ENCODE measurements at places on chromosomes 1 and 21.

GRCh38 chr1:84370831-84371394 is 27.4 kb upstream of the DNASE2B start:
- no peak for DNase-seq

- DNase-seq: no peak
These were observed 129.4 kb downstream of the MRPS6 start for GRCh38 chr21:34202553-34203372.

DNA sequence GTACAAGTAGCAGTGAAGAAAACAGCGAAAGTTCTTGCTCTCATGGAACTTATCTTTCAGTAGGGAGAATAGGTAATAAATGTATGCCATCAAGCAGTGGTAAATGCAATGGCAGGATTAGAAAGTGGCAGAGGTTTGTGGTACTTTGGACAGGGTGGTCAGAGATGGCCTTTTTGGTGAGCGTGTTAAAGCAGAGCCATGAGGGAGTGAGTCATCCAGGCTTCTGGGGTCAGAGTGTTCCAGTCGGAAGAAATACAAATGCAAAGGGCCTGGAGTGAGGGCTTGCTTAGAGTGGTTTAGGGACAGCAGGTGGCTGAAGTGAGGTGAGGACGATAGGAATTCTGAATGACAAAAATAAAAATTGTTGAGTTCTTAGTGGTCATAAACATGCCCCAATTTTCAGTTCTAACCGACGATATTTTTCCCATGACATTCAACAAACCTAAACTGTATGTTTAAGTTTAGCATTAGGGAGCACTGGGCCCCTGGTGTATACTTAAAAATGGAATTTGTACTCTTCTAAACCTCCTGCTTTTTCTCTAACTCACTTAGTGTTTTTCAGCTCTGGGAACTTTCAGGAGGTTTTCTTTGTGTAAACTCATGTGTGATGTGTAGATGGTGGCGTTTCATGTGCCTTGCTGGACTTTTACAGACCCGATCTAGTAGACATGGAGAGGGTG is 78.2 kb downstream of the MACF1 start:
- DNase-seq: no peak

GRCh38 chr1:85330711-85331290 is 54.4 kb upstream of the BCL10 start:
- no peak for DNase-seq

GRCh38 chr1:109935451-109935900 is 24.8 kb downstream of the CSF1 start:
- DNase-seq: no peak

DNA sequence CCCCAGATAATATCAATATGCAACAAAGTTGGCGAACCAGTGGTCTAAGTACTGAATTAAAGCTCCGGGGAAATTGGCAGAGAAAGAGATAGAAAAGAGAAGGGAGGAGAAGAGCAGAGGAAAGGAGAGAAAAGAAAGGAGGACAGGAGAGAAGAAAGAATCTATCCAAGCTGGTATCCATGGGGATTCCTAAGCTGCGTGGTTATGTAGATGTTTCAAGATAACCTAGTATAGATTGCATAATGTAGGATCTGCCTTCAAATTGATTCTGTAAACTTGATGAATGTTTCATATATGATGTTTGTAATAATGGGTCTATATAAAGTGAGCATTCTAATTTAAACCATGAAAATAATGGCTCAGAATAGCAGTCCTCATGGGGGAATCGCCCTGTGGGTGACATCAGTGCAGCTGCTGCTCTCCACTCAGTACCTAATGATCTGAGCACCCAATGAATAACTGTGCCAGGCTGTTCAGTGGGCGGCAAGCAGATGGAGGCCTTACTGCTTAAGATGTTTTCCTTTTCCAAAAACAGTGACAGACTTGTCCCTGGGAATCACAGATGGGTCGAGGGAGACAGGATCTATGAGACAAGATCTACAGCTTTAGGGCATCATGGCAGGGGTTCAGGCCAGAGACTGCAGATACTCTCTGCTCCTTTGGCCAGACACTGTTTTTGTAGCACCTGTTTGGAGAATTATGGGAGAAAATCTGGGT is 78.0 kb downstream of the LAMC2 start:
- no peak for DNase-seq

DNA sequence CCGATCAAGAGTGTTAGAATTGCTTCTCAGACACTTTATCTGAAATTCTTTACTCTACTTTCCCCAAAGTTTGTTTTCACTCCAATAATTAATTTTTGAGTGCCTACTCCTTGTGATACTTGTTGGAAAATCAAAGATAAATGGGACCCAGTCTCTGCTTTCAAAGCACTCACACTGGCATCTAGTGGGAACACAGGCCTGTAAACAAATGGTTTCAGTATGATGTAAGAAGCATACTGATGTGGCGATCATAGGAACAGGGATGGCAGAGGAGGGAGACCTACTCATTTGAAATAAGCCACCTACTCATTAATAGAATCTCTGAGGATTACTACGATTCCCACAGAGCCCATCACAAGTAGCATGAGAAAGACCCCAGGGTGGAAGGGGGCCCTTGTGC is 273.7 kb upstream of the ST6GALNAC5 start:
- DNase-seq: no peak

DNA sequence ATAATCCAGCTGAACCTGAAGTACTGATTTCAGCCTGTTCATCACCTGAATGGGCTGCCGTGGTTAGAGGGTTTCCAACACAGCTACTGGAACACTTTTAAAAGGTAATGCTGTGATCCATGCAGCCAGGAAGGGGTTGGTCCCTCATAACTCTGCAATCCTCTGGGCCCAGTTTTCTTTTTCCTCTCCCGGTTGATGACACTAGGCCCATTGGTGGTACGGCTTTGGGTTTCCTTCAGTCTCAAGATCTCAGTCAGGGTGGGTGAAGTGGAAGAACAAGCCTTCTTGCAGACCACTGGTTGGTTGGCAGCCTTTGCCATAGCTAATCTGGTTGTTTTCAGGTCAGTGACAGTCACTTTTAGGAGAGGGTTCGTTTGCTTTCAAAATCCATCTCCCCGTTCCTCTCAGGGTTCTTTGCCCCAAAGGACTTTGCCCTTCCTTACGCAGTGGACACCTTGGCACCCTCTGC is 502 bp upstream of the SLC35A3 start:
- DNase-seq: no peak

DNA sequence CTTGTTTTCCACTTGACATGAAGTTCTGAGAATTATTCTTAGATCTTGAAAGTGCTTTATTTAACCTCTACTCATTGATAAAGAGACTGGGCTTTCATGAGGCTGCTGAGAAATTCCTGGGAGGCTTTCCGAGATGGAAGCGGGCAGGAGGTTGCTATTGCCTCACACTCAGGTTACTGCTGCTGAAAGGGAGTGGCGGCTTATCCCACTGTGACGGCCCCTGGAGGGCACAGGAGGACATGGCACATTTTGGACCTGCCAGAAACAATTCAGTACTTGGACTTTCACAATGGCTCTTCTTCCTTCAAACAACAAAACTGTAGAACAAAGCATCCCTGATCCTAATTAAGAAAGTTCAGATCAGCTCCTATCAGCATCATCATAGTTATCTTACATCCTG is 16.2 kb upstream of the MARK1 start:
- DNase-seq: no peak

GRCh38 chr1:180261524-180262155 is 31.6 kb downstream of the LHX4 start:
- no peak for DNase-seq

GRCh38 chr1:18230840-18231239 is 123.2 kb downstream of the IGSF21 start:
- DNase-seq: no peak

DNA sequence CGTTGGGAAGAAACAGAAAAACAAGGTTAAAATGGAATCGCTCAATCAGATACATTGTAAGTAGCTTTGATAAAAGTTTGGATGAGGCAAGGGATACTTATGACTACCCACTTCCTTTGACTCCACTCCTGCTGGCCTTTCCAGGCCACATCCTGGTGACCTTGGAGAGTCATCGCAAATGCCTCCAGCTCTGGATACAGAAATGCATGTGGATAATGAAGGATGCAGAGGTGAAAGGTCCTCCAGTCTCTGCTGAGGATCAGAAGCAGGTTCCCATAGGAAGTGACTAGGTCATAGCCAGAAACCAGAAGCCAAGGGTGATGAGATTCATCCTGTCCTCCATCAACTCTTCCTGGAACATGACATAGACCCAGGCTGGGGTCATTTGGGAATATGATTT is 6.2 kb upstream of the CAMK1G start:
- no peak for DNase-seq

DNA sequence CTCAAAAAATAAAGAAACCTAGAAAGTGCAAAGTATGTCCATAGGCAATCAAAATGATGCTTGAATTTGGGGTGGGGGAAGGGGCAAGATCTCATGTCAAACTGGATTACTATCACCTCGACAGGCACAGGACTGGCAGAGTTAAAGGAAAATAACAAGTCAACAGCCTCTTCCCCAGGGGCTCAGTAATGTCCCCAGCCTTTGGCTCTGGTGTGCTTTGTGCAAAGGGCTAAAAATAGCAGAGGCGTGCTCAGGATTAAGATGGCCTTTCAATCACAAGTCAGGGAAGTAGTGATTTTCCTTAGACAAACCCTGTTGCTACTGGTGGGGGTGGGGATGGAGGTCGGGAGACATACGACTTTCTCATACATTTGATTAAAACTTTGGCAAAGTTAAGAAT is 63.5 kb upstream of the OLIG2 start:
- DNase-seq: no peak

DNA sequence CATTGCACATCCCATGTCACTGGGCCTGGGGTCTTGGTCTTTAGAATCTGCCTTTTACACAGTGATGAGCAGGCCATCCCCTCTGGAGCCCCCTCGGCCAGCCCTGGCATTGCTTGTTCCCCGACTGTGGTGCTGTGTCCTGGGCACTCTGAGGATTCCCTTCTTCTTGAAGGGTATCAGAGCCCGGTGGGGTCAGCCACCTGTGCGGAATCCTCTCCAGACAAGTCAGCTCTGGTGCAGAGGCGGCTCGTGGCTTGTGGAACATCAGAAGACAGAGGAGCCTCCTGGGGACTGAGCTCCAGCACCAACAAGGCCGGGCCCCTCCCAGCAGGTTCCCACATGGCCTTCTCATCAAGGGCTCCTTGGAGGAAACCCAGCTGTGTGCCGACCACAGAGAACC is 57.9 kb upstream of the AJAP1 start:
- no peak for DNase-seq

GRCh38 chr1:221254813-221255212 is 375.6 kb downstream of the HLX start:
- DNase-seq: no peak

DNA sequence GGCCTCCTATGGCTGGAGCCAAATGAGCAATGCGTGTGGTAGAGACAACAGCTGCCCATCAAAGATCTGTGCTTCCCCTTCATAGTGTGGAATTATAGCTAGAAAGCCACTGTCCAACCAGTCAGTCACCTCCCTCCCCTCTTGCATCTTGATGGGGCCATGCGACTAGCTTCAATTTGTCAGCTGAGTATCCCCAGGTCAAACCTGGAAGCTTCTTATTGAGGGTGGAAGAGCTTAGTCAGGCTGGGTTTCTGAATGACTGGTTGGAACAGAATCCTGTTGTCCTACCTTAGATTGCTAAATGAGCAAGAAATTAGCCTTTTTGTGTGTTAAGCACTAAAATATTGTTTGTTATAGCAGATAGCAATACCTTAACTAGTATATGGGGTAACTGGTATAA is 625.4 kb downstream of the PTPRC start:
- DNase-seq: no peak

DNA sequence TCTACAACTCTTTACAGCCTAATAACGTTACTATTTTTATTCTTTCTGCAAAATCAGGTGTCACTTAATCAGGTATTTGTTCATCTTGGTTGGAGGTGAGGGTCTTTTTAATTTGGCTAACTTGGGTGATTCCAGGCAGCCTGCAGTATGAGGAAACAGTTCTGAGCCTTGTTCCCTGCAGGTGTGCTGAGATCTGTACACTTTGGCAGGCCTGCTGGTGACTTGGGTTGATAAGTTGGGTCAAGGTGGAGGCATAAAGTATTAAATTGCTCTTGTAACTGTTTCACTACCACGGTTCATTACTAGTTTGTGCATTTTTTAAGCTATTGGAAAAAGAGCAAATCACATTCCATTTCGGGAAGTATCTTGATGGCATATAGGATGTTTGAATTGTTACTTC is 10.0 kb downstream of the MAP3K21 start:
- no peak for DNase-seq

DNA sequence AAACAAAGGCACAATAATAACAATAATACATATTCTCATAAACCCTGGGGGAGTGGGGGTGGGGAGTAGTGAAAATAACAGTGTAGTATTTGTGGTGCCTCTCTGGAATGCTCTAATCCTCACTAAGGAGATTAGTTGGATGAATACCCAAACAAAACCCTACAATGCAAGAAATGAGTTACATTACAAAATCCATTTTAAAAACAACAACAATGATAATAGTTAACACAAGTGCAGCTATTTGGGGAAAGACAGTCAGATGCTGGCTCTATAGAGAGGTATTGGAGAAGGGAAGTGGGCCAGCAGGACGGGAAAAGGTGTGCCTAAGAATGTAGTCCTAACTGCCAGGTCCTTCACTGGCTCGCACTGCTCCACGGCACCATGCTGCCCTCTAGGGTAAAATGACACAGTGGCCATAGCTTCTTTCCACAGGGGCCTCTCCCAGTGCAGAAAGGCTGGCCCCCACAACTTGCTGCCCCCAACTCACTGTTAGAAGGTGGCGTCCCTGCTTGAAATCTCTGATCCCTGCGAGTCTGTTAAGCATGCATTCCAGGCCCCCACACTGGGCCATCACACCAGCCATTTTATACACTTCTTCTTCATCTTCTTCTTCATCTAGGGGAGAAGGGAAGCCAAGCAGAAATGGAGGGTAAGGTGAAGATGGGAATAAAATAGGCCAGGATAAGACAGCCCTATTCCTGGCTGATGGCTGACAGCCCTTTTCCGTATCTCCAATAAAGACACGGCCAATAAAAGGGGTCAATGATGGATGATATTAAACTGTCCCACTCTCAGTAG is 113.8 kb downstream of the UBR4 start:
- DNase-seq: no peak

GRCh38 chr1:32197074-32197473 is 3.3 kb upstream of the CCDC28B start:
- DNase-seq: no peak

GRCh38 chr1:112686417-112686816 is 12.0 kb downstream of the MOV10 start:
- DNase-seq: no peak

DNA sequence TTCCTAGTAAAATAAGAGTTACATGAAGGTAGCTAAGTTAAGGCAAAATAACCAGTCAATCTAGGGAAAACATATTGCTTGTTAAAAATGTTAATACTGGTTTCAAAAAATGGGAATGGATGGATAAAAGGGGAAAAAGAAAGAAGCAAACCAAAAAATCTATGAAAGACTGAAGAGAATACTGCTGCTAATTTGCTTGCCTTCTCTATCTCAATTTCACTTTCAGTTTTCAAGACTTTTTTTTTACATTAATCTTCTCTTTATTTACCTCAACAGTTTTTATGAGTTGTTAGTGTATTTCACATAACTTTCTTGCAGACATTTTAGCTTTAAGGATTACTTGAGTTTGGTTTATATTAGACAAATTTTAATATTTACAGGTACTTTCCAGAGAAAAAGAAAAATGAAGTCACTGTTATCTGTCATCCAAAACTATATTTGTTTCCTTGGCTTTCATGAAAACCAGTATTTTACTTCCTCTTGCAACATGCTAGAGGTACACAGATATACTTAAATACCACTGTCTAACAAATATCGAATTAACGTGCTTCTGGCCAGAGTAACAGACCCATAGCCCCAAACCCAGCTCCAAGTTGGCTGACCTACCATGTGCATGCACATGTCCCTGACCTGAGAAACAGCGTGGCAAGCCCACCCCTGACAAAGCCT is 70.7 kb downstream of the COL24A1 start:
- DNase-seq: no peak
